ENCODE measurements at places on chromosomes 12 and 14.

DNA sequence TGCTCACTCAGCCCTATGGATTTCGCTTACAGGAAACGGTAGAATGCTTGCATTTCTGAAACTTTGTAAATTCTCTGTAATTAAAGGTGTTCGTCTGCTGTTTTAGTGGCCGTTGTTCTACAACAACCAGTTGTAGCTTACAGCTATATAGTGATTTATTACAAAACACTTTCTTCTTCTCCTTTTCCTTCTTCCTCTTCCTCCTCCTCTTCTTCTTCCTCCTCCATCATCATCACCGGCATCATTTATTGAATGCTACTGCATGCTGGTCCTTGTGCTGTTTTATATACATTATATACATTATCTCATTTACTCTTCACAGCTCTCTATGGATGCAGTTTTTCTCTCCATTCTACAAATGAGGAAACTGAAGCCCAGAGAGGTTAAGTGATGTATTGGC, 6.4 kb downstream of the ETV6 start:
- DNase-seq = no peak

GRCh38 chr14:22282949-22283348, 306.1 kb downstream of the DAD1 start:
- no peak for DNase-seq

- DNase-seq = no peak
Measured at GRCh38 chr14:95294834-95295599, 24.7 kb downstream of the CLMN start.

GRCh38 chr12:56571121-56571520, 49.5 kb downstream of the RBMS2 start:
- DNase-seq = no peak

DNA sequence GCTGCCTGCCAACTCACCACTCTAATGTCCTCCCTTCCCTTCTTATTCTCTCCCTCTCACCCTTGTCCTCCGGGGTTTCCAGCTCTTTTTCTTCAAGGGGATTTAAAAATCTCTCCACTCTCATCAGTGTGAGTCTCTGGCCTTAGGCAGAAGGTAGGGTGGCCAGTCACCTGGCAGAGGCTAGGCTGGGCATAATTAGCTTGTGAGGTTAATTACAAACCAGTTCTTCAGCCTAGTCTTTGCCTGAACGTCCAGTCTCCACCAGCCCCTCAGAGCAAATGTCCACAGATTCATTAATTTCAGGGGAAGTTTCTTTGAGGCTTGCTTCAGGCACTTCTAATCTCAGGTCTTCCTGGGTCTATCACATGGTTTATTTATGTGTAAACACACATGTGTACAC, 6.7 kb downstream of the KRT7 start:
- no peak for DNase-seq

GRCh38 chr12:97471194-97471593, 8.6 kb downstream of the RMST start:
- DNase-seq = no peak

DNA sequence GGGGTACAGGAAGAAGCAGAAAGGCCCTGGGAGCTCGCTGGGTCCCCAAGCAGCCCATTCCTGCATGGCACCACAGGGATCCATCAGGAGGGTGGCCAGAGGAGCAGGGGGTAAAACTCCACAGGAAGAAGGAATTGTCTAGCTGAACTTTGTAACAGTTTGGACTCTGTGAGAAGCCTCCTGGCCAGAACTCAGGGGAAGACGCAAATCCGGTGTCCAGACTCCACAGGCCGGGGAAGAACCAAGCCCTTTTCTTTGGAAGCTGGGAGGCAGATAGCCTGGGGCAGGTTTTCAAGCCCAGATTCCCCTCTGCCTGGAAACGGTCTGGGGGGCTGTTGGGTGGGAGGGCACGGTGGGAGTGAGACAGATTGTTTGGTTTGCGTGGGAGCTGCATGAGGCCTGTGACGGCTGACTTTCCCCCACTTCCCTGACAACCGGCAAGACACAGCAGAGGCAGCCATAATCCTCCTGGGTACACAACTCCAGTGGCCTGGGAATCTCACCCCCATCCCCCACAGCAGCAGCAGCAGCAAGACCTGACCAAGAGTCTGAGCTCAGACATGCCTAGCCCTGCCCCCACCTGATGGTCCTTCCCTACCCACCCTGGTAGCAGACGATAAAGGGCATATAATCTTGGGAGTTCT, 16.7 kb downstream of the GPHB5 start:
- DNase-seq = no peak

DNA sequence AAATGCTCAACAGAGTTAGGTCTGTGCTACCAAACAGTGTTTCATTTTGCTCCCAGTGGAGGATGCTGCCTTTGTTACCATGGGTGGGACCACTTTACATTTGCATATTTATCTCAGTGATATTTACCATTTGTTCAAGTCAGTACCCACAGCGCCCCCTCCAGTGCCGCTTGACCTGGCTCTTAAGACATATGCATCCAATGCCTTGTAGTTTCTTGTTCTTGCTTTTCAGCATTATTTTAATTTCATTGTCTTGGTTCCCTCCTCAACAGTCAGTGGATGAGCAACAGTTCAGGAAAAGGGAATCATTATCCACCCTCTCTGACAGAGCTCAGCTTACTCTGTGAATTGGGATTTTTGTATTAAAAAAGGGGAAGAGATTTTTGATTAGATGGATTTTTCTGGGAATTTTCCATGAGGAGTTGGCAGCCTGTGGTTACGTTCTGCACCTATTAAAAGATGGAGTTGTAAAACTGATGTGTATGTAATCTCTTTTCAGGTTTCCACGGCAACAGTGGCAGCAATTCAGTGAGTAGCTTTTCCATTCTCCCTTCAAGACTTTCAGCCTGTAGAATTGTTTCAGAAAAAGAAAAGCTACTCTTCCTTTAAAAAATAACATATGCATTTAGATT, 240.5 kb upstream of the DAAM1 start:
- DNase-seq = no peak

DNA sequence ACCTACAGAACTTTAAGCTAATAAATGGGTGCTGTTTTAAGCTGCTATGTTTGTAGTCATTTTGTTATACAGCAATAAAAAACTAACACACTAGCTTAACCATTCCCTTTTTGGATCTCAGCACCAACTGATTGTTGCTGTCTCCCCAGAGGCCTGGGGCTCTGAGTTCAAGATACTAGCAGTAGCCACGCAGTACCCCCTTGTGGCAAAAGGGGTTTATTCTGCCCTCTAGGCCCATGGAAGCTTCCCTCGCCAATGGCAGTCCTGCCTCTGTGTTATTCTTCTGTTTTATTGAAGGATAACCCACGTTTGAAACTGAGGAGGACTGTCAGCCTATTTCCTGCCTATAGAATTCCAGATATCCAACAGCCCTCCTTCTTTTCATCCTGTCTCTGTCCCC, 455.3 kb upstream of the ATP2B1 start:
- DNase-seq = no peak

- DNase-seq = no peak
Measured at GRCh38 chr12:86234316-86234855, 21.8 kb downstream of the MGAT4C start.

DNA sequence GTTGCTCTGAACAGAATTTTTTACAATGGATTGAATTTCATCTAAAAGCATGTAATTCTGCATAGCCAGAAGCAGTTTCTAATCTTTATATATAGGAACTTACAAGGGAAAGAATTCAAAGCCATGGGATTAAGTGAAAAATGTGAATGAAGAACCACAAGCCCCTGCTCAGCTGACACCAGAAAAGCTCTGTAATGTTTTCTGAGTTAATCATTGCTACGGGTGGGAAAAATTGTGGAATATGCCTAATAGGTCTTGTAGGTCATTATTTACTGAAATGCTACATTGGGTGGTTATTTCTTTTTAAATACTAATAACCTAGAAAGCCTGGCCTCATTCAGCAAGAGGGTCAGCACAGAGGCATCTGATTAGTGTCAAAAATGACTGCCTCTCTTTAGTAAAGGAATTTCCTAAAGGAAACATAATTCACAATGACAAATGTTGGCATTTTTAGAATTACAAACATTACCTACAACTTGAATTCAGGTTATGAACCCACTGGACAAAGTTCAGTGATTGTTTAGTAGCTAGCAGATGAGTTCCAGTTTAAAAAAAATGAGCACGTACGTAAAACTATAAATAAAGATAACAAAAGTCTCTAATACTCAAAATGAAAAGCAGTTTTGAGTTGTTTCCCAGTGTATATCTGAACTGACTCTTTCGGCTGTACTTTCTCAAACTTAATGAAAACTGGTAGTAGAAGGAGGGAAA, 75.3 kb downstream of the BMP4 start:
- DNase-seq = no peak

- no peak for DNase-seq
Measured at GRCh38 chr12:130555628-130556485, 160.2 kb downstream of the RIMBP2 start.

GRCh38 chr12:105721891-105722290, 391.4 kb downstream of the C12orf75 start:
- no peak for DNase-seq

DNA sequence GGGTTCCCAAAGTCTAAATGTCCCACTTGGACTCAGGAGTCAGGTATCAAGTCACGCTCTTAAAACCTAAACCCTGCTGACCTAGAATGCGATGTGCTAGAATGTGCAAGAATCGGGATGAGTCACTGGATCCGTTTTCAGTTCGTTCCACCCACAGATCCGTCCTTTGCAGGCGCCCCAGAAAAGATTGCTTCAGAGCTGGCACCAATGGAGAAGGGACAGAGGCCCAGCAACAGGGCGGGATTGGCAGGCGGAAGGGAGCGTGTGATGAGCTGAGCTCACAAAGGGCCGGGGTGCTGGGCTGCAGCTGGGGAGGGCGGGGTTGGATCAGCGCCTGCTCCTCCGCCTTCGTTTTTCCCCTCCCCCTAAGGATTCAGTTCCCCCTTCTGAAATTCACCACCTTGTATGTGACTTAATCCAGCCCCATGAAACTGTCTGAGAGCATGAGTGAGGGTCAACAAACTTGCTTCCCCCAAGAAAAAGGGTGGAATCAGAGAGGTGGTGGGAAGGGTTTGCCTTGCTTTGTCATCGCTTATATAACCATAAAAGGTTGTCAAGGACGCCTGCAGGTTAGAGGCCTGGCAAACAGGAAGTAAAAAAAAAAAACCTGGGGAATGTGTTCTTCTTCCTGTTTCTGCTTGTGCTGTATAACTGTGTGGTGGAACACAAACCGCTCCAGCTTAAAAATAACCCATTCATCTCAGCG, 2.8 kb upstream of the UBC start:
- DNase-seq = peak; percentile 81

DNA sequence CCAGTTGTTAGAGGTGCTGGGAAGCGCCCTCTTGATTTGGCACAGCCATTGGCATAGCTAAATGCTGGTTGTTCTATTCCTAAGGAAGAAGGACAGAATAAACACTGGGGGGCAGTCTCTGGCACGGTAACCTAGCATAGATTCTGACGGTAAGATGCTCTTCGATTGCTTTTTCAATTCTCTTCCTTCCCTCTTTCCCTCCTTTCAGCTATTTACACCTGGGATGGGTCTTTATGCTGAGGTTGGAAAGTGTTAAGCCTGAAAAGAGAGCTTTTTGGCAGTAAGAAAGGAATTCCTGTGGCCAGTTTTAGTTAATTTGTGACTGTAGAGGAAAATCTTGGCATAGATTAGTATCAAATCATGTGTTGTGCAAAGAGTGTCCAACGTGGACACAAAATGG, 162.8 kb downstream of the SNAPC1 start:
- no peak for DNase-seq

DNA sequence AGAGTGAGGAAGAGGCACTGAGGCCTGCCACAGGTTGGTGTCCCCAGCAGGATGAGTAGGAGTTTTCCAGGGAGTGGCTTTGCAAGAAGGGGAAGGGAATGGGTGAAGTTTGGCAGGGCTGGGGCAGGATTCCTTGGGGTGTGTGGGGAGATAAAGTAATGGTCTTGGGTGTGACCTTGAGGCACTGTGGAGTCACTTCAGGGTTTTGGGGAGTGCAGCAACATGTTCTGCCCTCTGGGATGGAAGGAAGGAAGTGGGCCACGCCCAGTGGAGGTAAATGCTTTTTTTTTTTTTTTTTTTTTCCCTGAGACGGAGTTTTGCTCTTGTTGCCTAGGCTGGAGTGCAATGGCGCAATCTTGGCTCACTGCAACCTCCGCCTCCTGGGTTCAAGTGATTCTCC, 108.9 kb downstream of the ADCK1 start:
- no peak for DNase-seq

DNA sequence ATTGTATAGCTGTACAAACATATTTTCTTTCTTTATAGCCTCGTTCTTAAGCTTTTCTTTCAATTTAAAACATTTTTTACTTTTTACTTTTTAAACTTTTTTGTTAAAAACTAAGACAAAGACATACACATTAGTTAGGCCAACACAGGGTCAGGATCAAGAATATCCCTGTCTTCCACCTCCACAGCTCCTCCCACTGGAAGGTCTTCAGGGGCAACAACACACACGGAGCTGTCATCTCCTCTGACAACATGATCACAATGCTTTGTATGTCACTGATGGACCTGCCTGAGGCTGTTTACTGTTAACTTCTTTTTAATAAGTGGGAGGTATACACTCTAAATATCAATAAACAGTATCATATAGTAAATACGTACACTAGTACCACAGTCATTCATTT, 191.3 kb downstream of the SYT10 start:
- DNase-seq = no peak

DNA sequence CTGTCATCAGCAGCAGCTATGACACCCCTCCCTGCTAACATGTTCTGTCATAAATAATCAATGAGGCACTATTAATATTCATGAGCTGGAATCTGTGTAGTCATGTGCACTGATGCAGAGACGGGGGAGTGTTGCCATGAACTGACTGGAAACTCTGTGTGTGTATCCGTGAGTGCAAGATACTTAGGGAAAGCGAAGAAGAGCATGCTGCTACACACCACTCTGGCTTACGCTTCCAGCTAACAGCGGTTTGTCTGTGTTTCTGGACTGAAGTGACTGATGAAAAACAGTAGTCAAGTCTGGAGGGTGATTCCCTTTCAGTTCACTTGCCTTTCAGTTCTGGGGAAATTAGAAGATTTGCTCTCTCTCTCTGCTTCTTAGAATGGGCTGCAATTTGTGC, 249.4 kb downstream of the PDZRN4 start:
- no peak for DNase-seq

DNA sequence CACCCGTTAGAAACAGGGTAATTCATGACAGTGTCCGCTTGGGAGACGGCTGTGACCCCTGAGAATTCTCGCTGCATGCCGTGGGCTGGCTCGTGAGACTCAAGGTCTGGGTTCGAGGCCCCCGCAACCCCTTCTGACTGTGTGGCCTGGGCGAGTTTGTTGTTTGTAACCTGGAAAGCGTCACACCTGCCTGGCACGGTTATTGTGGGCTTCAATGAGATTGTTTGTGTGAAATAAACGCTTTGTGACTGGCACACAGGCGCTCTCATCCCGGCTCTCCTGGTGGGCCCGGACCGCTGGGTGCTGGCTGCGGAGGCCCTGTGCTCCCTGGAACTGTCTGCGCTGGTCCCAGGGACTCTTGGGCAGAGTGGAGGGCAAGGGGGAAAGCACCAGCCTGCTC, 33.9 kb downstream of the MEG3 start:
- no peak for DNase-seq

- DNase-seq = no peak
Measured at GRCh38 chr12:43159506-43159905, 392.5 kb downstream of the ADAMTS20 start.

DNA sequence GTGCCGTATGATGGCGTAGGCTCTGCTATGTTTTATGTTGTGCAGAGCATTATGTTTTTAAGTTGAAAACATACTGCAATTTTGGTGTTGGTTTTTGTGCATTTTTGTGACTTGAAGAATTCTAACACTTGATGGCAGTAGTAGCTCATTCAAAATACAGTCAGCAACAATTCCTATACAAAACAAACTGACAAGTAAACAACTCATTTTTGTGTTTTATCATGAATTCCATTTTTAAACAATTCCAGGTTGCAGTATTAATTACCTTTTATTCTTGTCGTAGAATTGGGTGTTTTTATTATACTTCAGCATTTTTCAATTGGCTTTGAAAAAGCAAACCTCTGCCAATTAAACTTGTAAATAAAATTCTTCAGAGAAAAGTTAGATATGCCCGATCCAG, 4.1 kb upstream of the CCER1 start:
- no peak for DNase-seq
